Cortex of kidney (tissue), 1 donor: ENCODE measurements at places on chromosomes 4 and X.

- no peak for DNase-seq
Observed at GRCh38 chrX:39459952-39460351, 637.8 kb downstream of the BCOR start.

GRCh38 chr4:37993806-37994205, 33.6 kb downstream of the PTTG2 start:
- no peak for DNase-seq

GRCh38 chr4:22903913-22904312, 211.2 kb downstream of the GBA3 start:
- DNase-seq, result no peak

DNA sequence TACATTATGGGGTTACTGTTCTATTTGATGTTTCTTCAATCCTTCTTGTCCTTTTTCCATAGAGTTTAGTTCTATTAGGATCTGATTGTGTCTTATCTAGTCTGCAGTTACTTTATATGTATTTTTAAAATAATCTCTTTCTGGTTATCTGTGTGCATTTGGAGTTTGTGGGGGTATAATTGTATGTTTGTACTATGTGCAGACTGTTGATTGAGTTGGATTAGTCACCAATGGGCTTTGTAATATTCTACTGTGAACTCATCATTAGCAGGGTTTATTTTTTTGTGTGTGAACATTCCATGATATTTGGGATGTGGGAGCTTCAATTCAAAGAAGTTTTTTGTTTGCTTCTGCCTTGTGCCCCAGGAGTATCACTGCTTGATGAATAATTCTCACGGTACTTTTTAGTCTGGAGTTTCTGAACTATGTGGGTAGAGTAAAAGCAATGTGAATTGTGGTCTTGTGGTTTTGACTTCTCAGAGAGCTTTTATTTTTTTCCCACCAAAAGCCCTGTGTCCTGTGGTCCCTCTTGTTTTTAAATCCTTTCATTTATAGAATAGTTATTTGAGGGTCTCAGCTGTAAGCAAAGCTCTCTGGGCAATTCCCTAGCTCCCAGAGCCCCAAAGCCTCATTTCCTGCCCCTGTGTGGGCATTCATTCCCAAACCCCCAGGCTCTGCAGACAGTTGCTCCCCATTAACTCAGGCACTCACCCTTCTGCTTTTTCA, 127.8 kb downstream of the PHKA2 start:
- no peak for DNase-seq

- DNase-seq, result no peak
Observed at GRCh38 chr4:161791796-161792556, 371.8 kb downstream of the FSTL5 start.

GRCh38 chr4:38857354-38858096, 908 bp upstream of the TLR6 start:
- DNase-seq, result no peak

DNA sequence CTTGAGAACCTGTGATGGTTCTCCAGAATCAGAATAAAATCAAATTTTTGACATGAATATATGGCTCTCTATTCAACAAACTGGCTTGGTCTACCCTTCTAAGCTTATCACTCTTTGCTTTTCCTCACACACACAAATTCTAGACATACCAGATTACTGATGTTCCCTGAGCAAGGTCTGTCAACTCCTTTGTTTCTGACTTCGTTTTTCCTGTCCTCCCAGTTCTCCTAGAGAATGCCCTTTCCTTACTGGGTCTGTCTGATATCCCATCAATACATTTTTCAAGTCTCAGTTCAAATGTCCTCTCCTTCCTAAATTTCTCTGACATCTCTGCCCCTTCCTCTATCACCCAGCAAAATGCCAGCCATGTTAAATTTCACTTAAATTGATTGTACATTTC, 202.1 kb upstream of the IGFBP7 start:
- no peak for DNase-seq

GRCh38 chr4:1958276-1959103, 50.3 kb downstream of the NELFA start:
- DNase-seq, result no peak

GRCh38 chr4:103292959-103293358, 94.8 kb upstream of the CENPE start:
- no peak for DNase-seq

DNA sequence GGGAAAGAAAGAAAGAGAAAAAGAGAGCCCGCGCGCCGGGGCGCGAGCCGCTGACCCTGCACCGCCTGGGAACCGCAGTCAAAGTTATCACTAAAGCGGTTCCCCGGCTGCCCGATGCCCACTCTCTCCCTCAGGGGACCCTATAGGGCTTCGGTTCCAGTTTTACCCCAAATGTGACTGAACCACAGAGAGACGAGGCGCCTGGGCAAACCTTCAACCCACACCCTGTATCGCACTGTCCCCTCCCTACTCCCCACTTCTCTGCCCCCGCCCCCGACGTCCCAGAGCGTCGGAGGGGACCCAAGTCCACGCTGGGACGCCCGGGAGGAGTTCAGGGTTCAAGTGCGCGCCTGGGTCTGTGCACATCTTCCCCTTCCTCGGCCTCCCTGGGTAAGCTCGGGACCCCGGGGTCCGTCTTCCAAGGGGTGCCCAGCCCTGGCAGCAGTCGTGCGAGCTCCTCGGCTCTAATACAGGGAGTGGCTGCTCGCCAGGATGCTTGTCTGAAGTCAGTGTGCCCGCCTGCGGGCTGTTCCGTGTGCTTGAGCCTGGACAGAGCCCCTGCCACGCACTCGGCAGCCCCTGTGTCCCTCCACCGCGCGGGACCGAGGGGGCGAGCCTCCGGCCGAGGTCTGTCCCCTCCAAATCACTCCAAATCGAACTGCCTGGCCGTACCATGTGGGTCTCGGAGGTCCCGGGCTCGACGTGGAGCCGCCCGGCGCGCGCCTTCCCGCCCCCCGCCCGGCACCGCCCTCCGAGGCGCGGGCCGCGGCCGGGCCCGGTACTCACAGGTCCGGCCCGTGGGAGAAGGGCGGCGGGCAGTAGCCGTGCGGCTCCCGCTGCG, 960 bp downstream of the TRPC3 start:
- no peak for DNase-seq

GRCh38 chr4:24642981-24643547, 58.7 kb upstream of the DHX15 start:
- DNase-seq, result no peak

- DNase-seq, result no peak
Observed at GRCh38 chrX:13721819-13722519, 12.5 kb downstream of the TRAPPC2 start.

GRCh38 chrX:80206647-80207046, 192.1 kb downstream of the TBX22 start:
- DNase-seq, result no peak

GRCh38 chr4:109079731-109080130, 222.7 kb downstream of the COL25A1 start:
- DNase-seq, result no peak

GRCh38 chr4:6892190-6892908, 17.3 kb upstream of the TBC1D14 start:
- DNase-seq, result no peak

DNA sequence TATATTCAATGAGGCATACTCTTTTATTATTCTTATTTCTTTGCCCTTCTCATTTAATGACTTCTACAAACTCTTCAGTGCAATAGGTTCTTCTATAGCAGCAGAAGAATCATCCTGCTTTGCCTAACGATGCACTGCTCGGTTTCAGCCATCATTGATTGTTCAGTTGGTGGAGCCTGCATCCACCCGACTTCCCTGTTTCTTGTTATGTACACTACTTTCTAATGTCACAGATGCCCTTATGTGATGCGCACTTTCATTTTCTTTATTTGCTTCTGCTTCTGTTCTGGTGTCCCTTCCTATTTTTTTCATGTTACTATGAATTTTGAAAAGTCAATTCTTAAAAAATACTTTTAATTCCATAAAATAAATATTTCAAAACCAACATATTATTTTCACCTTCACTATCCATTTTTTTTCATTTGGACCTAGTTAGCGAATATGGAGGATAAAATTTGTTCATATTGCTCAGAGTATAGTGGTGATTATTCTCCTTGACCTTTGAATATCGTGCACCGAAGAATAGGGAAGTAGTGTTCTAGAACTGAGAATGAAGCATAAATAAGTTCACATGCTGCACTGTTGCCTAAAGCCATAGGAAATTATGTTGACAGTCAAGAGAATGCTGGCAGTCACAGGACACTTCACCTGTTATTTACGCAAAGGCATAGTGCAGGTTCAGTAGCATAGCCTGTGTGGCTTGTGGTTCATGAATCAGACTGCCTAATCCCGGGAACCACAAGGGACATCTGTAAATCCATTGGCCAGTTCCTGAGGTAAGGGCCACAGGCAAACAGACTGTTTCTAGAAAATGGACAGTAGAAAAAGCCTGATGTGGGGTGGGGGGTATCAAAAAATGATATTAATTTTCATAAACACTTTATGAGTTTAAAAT, 21.3 kb upstream of the SFRP2 start:
- no peak for DNase-seq

GRCh38 chr4:158538176-158538575, 16.5 kb downstream of the RXFP1 start:
- no peak for DNase-seq

GRCh38 chr4:168124008-168124641, 31.8 kb downstream of the ANXA10 start:
- DNase-seq, result no peak

DNA sequence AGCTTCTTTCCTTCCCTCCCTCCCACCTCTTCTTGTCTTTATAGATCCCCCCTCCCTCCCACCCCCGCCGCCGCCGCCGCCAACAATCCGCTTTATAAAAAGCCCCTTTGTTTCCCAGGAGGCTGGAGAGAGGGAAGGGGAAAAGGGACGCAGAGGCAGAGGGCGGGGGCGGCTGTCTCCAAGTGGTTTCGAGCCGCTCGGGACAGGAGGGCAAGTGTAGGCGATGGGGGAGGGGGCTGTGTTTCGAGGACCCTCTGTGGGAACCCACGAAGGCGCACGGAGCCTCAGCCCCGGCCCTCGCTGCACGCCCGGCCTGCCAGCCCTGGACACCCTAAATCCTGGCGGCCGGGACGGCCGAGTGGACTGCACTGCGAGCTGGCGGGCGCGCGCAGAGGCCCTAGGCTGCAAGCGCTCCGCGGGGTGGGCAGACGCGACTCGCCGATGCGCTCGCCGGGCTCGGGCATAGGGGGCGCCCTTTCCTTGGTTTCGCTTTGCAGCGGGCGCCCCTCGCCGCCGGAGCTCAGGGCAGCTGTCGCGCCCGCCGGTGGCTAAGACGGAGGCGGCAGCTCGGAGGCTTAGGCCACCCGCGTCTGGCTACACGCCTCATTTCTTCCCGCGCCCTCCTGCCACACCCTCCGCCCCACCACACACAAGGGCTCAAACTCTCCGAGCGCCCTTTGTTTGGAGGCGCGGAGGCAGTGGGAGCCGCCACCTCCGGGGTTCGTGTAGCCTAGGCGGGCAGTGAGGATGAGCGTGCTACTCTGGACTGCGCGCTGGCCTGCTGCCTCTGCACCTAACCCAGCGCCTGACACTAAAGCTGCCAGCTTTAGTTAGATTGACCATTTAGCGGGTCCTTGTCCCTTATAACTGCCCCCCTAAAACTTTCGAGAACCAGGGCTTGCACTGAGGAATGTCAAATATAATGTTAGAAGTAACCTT, 2.2 kb downstream of the MAMLD1 start:
- no peak for DNase-seq

DNA sequence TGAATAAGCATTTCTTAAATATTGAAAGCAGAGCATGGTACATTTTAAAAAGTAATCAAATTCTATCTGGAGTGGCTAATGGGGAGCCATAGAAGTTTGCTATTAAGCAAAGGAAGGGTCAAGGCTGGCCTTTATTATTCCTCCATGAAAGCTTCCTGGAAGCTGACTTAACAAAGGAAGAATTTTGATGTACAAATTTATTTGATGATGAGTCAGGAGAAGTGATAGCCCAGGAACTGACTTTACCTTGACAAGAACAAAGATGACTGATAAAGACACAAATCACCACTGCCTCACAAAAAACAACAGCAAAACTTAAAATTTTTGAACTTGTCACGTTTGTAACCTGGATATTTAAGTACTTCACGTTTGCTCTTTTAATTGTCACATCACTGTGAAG, 872.1 kb downstream of the PCDH7 start:
- DNase-seq, result no peak

DNA sequence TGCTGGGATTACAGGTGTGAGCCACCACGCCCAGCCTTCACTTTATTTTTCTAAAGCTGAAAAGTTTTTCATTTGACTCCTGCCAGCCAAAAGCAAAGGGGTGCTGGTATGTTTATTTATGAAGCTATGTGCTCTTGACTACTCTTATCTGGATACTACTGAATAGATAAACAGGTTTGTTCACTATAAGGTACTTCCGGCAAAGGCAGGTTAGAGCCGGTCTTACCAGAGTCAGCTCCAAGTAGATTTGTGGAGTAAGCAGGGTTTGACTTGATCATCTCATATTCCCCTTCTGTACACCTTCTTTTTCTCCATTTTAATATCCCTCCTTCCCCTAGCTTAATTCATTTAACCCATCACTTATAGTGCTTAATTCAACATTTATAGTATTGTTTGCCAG, 175.4 kb upstream of the MBNL3 start:
- no peak for DNase-seq

DNA sequence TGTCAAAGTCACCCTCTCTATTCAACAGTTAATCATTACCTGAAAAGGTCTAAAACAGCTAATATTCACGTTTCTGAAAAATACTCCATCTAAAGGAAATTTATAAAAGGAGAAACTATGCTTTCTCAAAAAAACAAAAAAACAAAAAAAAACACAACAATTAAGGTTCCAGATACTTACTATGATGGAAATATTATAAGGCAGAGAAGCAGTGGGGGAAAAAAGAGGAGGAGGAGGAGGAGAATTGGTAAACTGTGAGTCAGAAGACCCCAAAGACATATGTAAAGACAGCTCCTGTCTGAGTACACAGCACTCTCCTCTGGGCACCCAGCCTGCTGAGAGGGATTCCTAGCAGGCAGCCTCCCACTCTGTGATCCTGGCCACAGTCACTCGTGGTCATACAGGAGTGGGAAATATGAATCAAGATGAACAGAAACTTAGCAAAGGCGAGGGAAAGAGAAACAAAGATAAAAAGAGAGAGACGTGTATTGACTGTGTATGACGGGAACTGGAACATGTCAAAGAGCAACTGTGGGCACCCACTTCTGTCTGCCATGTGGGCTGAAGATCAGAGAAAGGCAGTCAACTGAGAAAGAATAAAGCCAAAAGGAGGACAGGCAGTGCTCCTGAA, 12.5 kb downstream of the KLHL15 start:
- no peak for DNase-seq

DNA sequence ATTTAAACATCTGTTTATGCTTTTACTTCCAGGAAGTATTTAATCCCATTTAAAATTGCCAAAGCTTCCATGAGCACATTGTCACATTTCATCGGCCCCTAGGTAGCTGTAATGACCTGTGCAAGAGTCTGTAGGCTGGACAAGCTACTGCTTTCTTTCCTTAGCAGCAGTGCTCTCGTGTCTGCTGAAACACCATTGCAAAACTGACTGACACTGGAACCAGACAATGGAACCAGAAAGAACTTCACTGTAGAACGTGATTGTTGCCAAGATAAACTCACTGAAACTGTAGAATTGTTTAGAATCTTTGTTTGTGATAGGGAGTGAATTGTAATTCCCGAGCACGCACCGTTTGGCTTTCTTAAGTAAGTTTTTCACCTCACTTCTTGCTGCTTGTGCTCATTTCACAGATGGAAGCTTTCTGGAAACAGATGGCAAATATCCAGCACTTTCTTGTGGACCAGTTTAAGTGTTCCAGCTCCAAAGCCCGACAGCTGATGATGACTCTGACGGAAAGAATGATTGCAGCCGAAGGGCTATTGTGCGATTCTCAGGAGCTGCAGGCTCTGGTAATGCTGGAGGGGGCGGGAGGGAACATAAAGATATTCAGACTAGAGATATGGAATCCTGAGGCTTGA, 36.9 kb downstream of the EVC start:
- DNase-seq, result no peak
